ENCODE measurements at places on chromosomes 7 and 10.

DNA sequence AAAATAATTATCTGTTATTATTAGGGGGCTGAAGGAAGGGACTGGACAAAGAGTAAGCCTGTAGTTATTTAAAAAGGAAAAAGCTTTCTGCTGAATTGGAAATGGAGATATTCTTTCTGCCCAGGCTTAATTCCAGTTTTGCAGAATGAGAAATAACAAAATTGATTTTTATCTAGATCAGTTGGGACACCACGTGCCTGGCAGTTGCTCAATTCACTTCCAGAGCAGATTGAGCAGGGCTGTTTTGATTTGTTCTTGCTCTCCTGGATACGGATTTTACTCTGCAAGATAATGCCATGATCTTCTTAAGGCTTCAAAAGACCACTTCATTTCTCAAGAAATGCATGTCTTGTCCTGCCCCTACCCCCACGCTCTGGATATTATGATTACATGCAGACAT, 524.3 kb downstream of the TCERG1L start:
- no peak for DNase-seq

DNA sequence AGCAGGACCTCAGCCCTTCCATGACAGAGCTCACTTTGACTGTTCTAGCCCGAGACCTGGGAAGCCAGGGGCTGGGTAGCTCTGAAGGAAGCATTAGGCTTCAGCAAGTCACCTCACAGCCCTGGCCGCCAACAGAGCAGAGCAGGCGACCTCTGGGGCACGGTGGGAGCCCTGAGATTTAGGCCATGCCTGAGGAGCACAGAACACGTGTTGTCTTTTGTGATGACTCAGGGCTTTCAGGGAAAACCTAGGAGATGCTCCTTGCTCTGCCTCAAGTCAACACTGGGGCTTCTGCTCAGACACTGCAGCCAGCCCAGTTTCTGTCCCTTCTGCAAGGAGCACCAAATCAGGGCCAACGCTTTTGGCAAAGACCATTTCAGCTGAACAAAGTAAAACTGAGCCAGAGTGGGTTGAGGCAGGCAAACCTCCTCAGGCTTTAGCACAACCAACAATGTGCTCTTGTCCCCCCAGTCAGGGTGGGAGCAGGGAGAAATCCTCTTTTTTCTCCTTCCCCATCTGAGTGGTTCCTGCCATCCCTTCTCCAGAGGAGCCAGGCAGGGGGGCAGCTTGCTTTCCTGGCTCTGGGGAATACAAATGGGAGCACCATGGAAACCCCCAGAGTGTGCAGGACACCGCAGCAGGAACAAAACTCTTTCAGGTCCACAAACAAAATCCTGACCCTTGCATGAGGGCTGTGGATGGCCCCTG, 14.4 kb downstream of the CAMK2G start:
- DNase-seq = no peak

- no peak for DNase-seq
Observed at GRCh38 chr10:70832852-70833528, 17.2 kb downstream of the SGPL1 start.

GRCh38 chr10:79050896-79051555, 17.7 kb upstream of the ZMIZ1 start:
- no peak for DNase-seq

- no peak for DNase-seq
Observed at GRCh38 chr7:106614751-106615150, 46.2 kb downstream of the CCDC71L start.

DNA sequence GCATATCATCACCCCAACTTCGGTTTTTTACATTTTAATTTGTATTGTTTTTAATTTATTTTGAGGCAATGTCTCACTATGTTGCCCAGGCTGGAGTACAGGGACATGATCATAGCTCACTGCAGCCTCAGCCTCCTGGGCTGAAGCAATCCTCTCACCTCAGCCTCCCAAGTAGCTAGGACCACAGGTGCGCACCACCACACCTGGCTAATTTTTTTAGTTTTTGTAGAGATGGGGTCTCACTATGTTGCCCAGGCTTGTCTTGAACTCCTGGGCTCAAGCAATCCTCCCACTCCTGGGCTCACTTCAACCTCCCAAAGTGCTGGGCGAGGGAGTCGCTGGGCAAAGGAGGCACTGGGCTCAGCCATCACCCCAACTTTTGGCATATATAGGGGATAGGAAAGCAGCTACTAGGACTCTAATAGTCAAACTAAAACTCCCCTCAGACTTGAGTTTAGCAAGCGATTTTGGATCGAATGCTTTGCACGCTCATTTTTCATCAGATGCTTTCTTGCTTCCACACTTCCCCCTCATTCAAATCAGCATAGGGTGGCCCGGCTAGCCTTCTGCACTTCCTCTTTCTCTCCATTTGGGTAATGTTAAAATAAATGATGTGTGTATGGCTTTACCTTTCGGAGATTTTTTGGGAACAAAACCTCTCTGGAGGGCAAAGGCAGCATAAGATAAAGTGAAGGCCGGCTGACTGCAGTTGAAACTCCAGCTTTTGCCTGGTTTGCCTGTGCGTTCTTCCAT, 20.8 kb upstream of the NMT2 start:
- no peak for DNase-seq

GRCh38 chr10:60480865-60481563, 91.3 kb upstream of the ANK3 start:
- no peak for DNase-seq

GRCh38 chr10:69492091-69492745, 41.0 kb downstream of the TSPAN15 start:
- no peak for DNase-seq
